ENCODE measurements at places on chromosomes 1 and 21.

GRCh38 chr1:160567341-160567740 lies 12.0 kb downstream of the CD84 start:
- DNase-seq: no peak

- no peak for DNase-seq
These were observed 792.8 kb downstream of the USP25 start for GRCh38 chr21:16522548-16522947.

DNA sequence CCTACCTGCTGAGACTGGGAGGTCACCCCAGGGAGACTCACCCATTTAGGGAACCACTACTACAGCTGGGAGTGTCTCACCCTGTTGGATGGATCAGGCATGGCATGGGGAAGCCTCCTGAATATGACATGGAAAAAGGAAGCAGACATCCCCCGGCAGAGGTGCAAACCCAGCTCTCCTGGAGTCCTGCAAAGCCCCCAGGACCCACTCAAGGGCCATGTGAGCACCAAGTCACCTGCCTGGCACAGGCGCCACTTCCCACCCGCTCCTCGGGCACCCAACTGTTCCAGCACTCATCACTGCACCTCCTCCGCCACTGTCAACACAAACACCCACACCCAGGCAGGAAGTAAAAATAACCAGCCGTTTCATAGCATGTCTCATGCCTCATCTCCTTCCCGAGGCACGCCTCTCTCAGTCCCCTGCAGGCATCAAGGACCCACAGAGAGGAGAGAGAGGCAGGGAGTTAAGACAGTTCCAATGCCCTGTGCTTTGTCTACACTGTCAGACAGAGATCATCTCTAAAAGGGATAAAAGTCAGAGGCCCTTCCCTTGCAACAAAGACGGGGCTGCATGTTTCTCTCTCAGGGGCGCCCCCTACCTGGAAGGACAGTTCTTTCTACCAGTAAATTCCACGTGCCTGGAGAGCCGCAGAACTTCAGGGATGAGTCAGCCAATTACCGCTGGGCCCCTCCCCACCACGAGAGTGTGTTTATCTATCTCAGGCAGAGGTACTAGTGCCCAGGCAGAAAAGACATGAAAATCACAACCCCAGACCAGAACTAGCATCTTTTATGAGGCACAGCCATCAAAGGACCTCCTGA lies 150.1 kb upstream of the SOD1 start:
- no peak for DNase-seq

- peak; percentile 66 for DNase-seq
These were observed 10.0 kb downstream of the PTPRF start for GRCh38 chr1:43540653-43541071.

GRCh38 chr1:165383067-165383466 lies 26.6 kb upstream of the LMX1A start:
- peak; percentile 29 for DNase-seq

DNA sequence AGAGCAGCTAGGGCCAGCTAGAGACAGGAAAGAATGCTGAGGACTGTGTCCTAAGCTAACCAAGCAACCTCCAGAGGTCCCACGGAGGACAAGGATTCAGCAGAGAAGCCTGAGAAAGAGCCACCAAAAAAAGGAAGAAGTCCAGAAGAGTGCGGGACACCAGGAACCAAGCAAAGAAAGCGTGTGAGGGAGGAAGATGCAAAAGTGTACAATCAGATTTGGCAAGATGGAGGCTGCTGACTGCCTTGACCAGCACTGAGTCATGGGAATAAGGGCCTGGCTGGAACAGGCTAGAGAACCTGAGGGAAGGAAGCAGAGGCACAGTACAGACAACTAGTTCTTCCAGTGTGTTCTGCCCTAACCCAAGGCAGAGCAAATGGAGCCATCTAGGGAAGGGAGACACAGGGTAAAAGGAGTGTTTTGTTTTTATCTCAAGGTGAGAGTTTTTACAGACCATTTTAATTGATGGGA lies 18.5 kb downstream of the TP53BP2 start:
- DNase-seq: no peak

DNA sequence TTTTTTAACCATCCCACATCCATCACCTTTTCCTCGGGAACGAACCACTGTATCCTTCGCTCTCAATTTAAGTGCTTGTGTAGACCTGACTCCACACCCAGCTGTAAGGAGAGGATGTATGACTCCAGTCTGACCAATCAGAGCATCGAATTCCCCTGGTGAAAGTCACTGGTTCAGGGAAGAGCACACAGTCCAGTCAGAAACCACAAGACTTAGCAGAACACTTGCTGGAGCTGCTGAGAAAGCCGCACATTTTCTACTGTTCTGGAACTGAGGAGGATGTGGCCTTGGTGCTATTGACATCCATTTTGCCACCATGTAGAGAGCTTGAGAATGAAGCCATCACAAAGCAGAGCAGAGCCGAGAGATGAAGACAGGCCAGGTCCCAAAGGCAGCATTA lies 59.9 kb upstream of the CNN3 start:
- DNase-seq: no peak

DNA sequence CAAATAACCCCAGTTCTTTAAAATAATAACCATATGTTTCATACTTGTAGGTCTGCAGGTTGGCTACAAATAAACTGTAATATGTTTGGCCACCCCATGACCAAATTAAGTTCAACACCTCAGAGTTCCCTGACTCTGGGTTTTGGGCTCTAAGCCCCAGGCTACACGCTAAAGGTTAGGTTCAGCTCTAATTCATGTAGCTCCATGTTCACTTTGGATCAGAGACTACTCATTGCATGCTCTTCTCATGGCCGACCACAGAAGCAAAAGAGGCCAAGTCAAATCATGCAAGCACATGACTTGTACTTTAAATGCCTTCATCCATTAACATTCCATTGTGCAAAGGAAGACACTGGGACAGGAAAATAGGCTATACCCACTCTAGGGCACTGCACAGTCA lies 66.2 kb downstream of the MRPL39 start:
- DNase-seq: no peak

GRCh38 chr1:55400508-55400907 lies 185.3 kb upstream of the USP24 start:
- DNase-seq: no peak

DNA sequence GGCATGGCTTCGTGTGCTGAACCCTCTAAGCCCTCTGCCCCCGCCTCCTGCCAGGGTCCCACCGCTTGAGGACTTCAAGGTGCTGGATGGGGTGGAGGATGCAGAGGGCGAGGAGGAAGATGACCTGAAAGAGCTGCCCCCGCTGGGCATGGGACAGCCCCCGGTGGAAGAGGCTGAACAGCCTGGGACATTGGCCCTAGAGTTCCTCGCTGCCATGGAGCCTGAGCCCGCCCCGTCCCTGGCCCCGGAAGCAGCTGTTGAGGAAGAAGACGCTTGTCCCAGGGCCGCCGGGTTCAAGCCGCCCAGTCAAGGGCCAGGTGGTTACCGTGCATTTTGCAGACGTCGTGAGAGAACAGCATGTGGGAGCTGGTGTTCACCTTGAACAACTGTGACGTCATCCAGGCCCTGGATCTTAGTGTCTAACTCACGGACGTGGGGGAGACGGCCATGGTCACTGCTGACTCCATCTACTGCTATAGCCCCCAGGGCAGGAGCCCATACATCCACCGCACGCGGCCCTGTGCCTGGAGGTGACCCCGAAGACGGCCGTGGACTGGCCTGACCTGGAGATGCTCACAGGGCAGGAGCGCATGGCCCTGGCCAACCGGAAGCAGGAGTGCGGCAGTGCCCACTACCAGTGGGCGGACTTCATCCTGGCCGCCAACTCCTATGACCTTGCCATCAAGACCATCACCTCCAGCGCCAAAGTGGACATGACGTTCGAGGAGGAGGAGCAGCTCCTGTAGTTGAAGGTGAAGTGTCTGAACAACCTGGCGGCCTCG lies 90.1 kb downstream of the PPP1R12B start:
- no peak for DNase-seq

DNA sequence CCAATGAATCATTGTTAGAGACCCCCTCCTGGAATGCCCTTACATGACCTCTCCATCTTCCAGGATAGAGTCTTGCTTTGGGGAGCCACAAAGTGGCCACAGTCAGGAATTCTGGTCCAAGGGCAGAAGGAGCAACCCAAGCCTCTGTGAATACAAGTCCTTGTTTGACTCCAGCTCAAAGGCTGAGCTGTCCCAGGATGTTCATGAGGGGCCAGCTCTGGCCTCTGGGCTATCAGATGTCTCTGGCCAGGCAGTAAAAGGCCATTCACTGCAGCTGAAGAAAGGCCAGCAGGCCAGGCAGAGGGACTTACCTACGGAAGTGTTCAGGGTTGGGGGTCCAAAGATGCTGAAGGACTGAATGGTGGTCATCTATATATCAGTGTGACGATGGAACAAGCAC lies 98.3 kb upstream of the IPO9 start:
- DNase-seq: peak; percentile 72

DNA sequence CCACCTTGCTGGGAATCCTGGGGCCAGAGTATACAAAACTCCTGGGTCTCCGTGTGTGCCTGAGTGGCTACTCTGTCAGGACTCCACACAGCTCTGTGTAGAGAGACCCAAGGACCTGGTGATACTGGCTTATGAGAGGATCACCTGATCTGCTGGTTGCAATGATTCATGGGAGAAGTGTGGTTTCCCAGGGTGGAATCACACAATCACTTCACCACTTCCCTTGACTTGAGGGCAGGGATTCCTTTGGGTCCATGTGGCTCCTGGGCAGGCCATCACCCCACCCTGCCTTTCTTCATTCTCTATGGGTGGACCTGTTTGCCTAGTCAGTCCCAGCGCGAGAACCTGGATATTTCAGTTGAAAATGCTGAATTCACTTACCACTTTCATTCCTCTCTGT lies 13.3 kb downstream of the PRSS38 start:
- no peak for DNase-seq

DNA sequence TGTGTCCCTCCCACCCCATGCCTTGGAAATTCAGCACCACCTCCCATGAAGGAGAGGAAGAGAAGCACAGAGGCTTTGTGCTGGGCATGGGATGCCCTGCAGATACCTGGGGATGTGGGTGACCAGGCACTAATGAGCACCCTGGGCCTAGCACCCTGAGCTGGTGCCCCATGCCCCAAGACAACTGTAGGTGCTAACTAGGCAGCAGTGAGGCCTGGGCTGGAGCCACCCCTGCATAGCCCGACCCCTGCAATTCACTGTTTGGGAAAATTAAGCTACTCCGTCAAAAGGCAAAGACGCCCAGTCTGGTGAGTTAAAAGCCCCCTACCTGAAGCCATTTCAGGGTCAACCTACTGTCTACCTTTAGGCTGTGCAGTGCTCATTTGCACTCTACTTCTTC lies 5.4 kb downstream of the KCNA2 start:
- DNase-seq: no peak
